NCI-H2081 treated with DMSO at 0.1 percent for 48 hours (cell line): ENCODE measurements at places on chromosomes 5 and 9.

- DNase-seq: no peak
These were observed 5.4 kb upstream of the NRARP start for GRCh38 chr9:137307255-137308056.

DNA sequence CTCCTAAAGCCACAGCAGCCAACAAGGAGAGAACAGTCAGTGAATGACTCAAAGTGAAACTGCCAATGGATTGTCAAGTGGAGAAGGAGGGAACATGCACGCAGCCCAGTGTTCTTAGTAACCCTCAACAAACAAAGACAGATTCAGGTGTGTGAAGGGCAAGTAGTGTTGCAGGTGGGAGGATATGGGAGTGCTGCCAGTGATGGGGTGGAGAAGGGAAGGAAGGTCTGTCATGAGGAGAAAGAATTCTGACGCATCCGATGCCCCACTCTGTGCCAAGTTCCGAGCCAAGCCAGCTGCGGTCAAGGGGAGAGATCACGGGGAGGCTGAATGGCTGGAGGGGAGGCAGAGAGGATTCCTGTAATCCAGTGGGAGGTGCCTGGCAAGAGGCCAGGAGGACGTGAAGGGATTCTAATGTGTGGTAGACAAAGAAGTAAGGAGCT is 56.5 kb downstream of the CAST start:
- DNase-seq: no peak

DNA sequence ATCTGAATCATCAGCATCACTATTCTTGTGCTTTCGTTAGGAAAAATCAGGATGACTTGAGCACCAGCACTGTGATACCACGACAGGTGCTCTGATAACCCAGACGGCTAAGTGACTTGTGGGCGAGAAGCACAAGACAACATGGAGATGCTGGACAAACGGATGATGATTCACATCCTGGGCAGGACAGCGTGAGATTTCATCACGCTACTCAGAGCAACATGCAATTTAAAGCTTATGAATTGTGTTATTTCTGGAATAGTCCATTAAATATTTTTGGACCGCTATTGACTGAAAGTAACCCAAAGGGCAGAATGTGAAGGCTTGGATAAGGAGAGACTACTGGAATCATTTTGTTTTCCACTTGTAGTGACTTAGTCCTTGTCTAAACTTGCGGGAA is 114.8 kb upstream of the DAPK1 start:
- no peak for DNase-seq

- DNase-seq: peak; percentile 3
These were observed 218.2 kb downstream of the MAST4 start for GRCh38 chr5:66814146-66814991.

DNA sequence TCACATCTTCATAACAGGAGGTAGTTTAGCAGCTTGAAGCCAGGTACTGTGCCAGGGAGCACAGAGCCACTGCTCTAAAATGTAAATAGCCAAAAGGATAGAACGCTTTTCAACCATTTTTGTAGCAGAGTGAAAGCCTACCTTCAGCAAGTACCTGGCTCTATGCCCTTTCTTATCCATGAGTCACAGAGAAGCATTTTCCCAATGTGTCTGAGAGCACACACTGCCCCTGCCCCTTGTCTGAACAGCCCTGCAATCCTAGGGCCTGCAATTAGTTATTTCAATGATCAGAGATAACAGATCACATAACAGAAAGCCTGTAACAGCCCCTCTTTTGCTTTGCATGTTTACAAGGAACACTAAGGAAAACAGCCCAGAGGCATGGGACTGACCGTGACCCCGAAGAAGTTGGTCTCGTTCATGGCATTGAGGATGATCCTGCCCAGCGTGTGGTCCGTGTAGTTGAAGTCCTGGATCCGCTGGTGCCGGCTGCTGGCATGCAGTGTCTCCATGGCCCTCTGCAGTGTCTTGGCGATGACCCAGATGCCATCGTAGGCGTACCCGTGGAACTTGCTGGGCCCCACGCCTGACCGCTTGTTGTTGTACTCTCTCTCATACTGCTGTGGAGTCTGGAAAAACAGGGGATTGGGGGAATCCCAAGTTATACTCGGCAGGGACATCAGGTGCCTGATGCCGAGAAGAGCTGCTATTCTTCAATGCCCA is 198.3 kb upstream of the TBC1D2 start:
- DNase-seq: no peak

GRCh38 chr9:107557236-107557990 is 67.8 kb upstream of the KLF4 start:
- no peak for DNase-seq

DNA sequence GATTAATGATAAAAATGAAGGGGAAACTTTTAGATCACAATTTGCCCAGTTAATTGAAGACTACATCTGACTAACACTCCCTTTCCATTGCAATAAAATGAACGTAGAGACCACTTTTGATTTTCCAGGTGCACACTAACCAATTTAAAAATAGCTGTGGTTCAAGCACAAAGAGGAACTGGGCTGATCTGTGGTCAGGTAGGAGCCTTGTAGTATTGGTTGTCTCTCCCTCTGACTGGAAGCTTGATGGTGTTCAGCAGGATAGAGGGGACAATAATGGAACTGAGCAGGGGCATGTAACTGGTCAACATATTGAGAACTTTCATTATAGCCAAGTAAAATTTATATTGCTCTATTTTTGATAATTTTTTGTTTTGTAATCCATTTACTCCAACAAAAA is 886.8 kb upstream of the SEMA6A start:
- no peak for DNase-seq

GRCh38 chr5:75052192-75053053 is at the start of gene GCNT4:
GCNT4 (minus strand) TSS chr5:75052558; CDS start chr5:75030037, 22,521 bp downstream.
- no peak for DNase-seq

GRCh38 chr9:95772320-95773052 is 103.0 kb upstream of the ERCC6L2 start:
- no peak for DNase-seq

- DNase-seq: no peak
These were observed 16.8 kb downstream of the KDM3B start for GRCh38 chr5:138369261-138369660.

DNA sequence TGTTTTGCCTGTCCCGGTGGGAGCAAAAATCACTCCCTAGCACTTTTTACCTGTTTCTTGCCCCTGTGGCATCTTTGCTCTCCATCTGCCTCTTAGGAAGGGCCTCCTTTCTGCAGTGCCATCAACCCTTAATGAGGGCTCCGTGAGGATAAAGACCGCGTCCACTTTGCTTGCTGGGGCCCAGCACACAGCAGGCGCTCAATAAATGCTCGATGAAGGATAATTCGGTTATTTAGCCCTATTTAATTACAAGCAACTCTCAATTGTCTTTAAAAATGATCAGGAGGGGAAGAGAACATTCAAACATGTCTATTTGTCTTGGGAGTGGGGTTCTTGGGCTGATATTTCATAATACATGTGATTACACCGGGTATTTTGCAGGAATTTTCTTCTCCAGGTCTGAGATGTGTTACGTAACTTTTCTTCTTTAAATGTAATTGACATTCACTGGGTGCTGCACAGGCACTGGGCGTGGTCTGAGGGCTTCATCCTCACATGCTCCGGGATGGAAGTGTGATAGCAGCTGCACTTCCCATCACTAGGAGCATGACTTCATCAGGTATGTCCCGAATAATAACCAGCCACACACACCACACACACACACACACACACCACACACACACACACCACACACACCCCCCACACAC is 19.8 kb upstream of the NTNG2 start:
- no peak for DNase-seq

DNA sequence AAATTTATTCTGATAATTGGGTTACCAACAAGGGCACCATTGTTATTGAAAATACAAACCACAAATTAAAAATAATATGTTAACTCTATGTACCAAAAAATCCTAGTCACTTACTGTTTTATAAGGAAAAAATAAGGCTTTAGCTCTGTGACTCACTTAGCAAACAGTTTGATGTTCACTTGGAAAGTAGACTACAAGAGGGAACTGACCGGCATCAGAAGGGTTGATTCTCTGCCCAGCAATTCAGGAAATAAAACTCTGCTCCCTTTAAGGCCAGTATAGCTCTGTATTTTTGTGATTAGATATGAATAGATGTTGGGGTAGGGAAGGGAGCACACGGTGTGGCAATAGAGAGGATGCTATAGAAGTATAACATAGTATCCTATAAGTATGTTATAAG is 671.3 kb downstream of the LRRC70 start:
- DNase-seq: no peak

- DNase-seq: no peak
These were observed 157.0 kb upstream of the RASA1 start for GRCh38 chr5:87110721-87111120.

DNA sequence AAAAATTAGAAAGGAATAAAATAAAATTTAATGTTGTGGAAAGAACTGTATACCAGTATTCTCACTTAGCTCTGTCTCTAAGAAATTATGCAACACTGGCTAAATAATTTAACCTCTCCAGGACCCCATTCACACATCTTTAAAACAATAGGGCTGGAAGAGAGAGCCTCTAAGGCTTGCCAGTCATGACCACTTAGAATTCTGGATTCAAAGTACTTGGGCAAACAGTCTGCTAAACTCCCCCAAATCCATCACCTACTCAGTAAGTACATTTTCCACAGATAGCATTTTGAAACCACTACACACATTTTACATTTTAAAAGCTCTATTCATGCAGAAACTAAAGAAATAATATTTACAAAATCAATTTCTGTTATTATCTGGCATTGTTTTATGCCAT is 291.7 kb downstream of the TMEM167A start:
- DNase-seq: no peak

DNA sequence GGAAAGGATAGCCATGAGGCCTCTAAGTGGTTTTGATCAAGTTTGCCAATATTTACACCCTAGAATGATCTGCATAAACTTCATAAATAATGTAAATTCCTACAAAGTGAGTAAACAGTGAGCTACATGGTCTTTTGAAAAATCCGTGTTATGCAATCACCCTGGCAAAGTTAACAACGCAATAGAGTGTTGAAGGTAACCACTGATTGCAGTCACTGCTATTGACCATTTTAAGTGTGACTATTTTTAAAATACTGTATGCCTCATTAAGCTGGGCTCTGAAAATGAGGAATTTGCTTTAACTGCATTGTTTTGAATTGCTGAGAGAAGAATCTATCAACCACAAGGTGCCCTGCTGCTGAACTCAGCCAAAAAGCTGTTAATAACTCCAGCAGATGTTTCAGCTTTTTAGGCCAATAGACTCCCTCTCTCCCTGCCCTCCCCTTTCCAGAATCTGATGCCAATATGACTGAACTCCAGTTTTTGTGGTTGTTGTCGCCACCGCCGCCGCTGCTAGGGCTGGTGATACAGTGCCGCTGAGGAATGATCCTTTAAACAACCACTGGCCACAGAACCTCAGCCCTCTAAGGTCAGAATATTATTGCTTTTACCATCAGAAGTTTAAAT is 35.3 kb upstream of the SMARCA2 start:
- DNase-seq: no peak

- no peak for DNase-seq
These were observed 15.7 kb upstream of the OBP2B start for GRCh38 chr9:133224762-133225161.

- DNase-seq: no peak
These were observed 1.4 kb upstream of the FOXI1 start for GRCh38 chr5:170104299-170104698.

DNA sequence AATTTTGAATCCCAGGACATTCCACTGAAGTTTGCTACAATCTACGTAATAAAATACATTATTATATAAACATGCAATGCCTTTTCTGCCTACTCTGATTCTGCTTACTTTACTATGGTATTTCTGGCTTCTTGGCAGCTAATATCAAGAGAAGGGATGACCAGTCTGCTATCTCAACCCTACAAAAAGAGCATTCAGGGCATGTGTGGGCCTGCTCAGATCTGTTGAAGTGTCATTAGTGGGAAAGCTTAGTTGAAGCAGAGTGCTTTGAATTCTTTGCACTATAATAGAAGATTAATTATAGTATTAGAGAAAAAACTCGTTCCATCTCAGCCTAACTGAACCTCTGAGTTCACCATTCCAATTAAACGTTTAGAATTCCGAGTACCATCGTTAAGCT is 339.5 kb upstream of the ISL1 start:
- no peak for DNase-seq

DNA sequence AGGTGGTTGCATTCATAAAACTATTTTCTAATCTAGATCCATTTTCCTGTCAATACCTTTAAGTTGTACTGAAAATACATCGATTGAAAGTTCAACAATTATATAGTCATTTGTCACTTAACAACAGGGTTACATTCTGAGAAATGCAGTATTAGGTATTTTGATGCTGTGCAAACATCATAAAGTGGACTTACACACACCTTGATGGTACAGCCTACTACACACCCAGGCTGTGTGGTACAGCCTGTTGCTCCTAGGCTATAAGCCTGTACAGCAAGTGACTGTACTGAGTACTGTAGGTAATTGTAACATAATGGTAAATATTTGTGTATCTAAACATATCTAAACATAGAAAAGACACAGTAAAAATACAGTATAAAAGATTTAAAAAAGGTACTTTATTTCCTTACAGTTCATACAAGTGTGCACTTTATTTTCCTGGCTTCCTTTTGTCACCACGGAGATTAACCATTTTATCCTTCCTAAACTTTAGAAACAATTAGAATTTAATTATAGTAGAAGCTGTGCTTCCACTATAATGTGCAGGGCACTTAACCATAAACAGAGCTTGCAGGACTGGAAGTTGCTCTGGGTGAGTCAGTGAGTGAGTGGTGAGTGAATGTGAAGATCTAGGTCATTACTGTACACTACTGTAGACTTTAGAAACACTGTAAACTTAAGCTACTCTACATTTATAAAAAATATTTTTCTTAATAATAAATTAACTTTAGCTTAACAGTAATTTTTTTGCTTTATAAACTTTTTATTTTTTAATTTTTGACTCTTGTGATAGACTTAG is 42.9 kb upstream of the MEF2C start:
- DNase-seq: no peak

DNA sequence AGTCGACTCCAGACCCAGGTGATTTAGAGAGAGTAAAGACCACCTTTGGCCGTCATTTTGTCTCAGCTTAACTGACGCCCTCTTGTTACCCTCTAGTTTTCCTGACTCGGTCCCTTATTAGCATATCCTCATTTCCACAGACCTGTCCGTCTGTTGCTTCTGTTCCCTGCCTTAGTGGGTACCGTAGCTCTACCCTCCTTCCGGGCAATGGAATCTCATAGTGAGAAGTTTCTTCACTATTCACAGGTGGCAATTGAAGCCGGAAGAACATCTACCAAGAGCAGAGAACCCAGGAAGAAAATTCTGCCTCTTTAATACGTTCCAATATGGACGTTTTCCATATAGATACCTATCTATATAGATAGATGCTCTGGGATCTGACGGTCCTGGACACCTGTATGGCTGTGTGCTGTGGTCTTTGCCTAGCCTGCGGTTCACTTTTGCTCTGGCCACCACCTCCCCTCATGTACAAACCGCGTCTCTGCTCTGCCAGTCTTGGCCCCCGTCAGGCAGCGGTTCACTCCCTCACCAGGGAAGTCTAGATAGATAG is 652 bp upstream of the TMEM161B start:
- no peak for DNase-seq

- DNase-seq: no peak
These were observed 19.9 kb upstream of the SLC6A3 start for GRCh38 chr5:1465117-1465516.
